ENCODE measurements at places on chromosomes 4 and X.

- DNase-seq, result peak; percentile 27
Observed at GRCh38 chrX:130109429-130110378, 593 bp downstream of the ELF4 start.

DNA sequence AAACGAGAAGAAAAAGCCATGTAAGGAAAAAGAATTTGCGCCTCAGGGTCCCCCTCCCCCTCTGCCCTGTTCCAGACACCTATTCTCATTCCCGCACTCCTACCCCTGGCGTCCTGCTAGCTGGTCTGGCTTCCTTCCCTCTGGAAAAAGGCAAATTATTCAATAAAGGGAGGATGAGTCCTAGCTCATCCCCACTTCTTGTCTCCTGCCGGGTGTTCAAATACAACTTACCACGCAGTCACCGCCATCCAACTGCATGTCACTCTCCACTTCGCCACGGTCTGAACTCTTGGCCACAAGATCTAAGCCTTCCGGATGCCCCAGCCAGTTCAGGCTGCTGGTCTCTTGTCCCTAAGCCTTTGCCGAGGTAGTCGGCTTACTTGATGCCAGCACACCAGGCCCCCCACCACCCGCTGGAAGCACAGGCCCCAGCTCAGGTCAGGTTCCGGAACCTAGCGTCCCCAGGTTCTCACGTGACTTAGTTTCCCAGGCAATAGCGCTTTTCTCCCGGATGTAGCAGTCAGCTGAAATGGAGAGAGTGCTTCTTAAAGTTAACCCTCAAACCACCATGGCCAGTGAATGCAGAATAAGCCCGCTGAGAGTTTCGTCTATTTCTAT is 209.6 kb upstream of the SPIN4 start:
- peak; percentile 78 for DNase-seq

DNA sequence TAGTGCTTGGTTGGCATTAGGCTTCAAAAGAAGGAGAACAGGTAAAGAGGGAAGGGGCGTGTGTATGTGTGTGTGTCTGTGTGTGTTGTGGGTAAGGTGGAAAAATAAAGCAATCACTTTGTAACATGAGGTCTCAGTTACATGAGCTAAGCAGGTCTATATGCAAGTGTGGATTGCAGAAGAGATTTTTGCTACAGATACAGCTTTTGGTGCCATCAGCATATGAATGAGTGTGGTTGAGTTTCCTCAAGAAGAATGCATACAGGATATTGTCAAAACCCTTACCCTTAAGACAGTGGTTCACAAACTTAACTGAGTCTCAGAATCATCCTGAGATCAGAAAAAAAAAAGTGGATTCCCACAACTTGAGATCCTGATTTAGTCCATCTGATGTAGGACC is 220.5 kb upstream of the HTR2C start:
- DNase-seq, result no peak

GRCh38 chr4:39304651-39305050 is 61.5 kb downstream of the RFC1 start:
- DNase-seq, result peak; percentile 17

GRCh38 chr4:120971884-120972283 is 49.4 kb upstream of the PRDM5 start:
- no peak for DNase-seq

DNA sequence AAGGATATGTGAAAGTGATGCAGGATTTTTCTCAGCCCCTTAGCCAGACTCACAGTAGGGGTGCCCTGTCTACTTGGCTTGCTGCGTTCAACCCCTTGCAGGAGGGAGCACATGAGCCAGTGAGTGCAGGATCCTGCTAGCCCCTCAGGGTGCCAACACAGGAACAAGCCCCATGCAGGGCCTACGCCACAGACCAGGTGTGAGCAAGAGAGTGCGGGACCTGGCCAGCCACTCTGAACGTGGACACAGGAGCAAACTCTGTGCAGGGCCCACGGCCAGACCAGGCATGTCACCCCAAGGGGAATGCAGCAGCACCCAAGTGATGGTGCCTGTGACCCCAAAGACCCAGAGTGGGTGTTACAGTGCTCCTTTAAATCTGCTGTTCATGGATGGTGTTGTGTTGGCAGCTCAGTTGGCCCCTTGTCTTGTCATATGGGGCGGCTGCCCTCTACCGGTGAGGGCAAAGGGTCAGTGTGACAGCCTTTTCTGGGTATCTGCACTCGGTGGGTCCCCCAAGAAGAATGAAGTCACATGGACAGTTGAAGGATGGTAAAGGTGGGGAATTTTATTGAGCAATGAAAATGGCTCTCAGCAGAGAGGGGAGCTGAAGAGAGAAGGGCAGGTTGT is 188.4 kb upstream of the MAOA start:
- DNase-seq, result no peak

- peak; percentile 67 for DNase-seq
Observed at GRCh38 chrX:103362474-103362873, 6.2 kb downstream of the TCEAL9 start.

Data from cardiac fibroblast (primary cell).